Jurkat, Clone E6-1 (cell line): ENCODE measurements at places on chromosomes 1 and 21.

GRCh38 chr1:43991476-43992231 is at the start of gene CCDC24:
Gene CCDC24, plus strand, starts transcription at chr1:43991599. Its CDS starts 280 bp downstream, at chr1:43991879.
- no peak for DNase-seq

DNA sequence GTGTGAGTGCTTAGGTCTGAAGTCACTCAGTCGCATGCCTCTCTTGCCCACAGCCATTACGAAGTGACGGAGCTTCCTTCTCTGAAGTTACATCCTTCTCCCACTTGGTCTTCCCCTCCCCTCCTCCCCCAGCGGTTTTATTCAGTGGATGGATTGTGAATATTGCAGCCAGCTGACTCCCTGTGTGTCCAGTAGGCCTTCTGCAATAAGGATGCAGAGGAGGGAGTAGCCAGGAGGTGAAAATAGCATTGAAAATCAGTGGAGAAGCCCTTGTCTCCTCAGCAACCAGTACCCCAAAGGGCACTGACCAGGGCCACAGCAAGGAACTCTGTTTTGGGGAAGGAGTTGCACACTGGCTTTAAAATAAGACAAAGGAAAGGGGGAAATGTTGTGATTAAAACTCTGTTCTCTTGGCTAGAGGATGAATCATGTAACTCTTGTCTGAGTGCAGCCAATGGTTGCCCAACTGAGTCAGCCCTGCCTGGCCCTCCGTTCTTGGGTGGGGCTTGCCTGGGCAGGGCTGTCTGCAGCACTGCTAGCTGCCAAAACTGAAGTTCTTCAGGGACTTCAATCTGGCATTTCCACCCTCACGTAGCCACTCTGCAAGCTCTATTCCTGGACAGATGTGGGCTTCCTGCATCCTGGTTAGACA is 4.3 kb downstream of the S100A10 start:
- no peak for DNase-seq

GRCh38 chr1:30046751-30047150 is 676.6 kb downstream of the MATN1 start:
- DNase-seq: no peak

GRCh38 chr1:219965285-219966070 is 37.1 kb upstream of the SLC30A10 start:
- DNase-seq: no peak

- DNase-seq: no peak
Measured at GRCh38 chr1:246587606-246588005, 21.4 kb downstream of the CNST start.

DNA sequence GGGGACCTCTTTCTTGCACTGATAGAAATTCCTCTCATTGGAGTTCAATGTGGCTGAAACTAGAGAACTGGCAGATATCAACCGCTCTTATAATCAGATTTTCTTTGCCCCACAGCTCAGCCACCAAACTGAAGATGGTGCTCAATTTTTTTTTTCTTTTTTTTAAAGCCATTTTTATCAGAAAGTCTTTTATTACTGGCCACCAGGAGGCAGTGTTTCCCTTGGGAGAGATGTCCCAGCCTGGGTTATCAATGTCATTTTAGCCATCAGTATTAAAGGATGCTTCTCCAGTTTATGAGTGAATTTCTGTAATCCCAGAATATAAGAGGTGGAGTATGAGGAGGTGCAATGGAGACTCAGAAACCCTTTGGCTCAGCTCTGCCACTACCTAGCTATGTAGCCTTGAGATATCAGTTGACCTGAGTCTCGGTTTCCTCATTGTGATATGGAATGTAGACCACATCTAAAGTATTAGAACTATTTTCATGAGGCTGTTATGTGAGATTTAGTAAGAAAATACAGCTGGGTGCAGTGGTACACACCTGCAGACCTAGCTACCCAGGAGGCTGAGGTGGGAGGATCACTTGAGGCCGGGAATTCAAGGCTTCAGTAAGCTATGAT is 27.6 kb downstream of the CD244 start:
- peak; percentile 44 for DNase-seq

GRCh38 chr1:2151911-2152310 is 42.7 kb downstream of the FAAP20 start:
- no peak for DNase-seq

- no peak for DNase-seq
Measured at GRCh38 chr1:97834899-97835298, 85.9 kb downstream of the DPYD start.

- DNase-seq: no peak
Measured at GRCh38 chr1:36383240-36383639, 2.5 kb downstream of the STK40 start.

- DNase-seq: peak; percentile 35
Measured at GRCh38 chr1:185474440-185475149, 157.6 kb upstream of the IVNS1ABP start.

GRCh38 chr1:21126324-21126723 is 50.4 kb downstream of the EIF4G3 start:
- no peak for DNase-seq

DNA sequence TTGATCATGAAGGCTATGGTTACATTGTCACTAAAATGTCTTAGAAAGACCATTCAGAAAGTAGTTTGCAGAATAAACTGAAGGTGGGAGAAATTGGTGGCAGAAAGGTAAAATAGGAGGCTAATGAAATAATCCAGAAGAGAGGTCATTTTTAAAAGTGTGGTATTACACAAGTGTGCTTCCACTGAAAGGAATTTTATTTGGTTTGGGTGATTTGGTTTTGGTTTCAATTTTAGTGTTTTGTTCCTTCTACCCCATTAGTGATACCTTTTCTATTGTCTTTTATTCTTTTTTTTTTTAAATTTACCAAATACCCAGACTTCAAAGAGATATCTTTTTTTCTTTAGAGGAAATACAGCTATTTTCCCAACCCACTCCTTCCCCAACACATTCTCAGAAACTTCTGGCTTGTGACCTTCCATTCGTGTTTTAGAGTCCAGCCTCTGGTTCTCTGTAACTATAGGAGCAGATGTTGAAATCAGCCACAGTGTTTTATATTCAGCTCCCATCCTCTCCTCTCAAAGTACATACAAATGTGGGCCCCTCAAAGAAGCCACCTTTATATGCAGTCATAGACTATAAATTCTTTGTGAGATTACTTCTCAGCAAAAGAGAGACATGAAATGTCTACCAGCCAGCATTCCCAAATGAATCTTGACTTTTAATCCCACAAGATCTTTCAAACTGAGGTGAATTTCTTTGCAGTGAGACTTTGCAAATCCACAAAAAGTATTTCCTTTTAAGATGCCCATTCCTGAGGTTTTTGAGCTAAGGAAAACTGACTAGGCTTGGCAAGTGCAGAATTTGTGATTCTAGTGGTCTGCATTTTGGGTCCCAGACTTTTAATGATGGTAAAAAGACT is 42.0 kb upstream of the PALMD start:
- no peak for DNase-seq

- no peak for DNase-seq
Measured at GRCh38 chr1:53349369-53349835, 21.5 kb upstream of the LRP8 start.

- no peak for DNase-seq
Measured at GRCh38 chr1:6603238-6603914, 707 bp upstream of the KLHL21 start.
